Left ventricle myocardium inferior (tissue), 1 donor: ENCODE measurements at places on chromosomes 6 and 20. TPM values are rescaled to one million over a fixed set of nuclear protein-coding genes. Genes with fewer than 3 reads are reported as not detected.

The CDSN gene
- not detected for total RNA-seq

The TMC2 gene
- total RNA-seq: not detected

The BANF2 gene
- not detected for total RNA-seq

The NRSN1 gene
- total RNA-seq: not detected

The PROKR2 gene
- not detected for total RNA-seq

The TAAR2 gene
- not detected for total RNA-seq

The RTF2 gene
- 88.7 TPM for total RNA-seq

The FGD2 gene
- total RNA-seq: 6.0 TPM

The C6orf15 gene
- total RNA-seq: not detected

The SLC22A3 gene
- total RNA-seq: 1.0 TPM

The RAD21L1 gene
- not detected for total RNA-seq

The PAK5 gene
- total RNA-seq: not detected

The ZDHHC14 gene
- 10.0 TPM for total RNA-seq

The FOXQ1 gene
- total RNA-seq: not detected

The EYA2 gene
- total RNA-seq: 0.63 TPM

The ZNF133 gene
- 7.4 TPM for total RNA-seq
